Fibroblast of skin of right biceps (primary cell): ENCODE measurements at places on chromosomes 13 and 19.

DNA sequence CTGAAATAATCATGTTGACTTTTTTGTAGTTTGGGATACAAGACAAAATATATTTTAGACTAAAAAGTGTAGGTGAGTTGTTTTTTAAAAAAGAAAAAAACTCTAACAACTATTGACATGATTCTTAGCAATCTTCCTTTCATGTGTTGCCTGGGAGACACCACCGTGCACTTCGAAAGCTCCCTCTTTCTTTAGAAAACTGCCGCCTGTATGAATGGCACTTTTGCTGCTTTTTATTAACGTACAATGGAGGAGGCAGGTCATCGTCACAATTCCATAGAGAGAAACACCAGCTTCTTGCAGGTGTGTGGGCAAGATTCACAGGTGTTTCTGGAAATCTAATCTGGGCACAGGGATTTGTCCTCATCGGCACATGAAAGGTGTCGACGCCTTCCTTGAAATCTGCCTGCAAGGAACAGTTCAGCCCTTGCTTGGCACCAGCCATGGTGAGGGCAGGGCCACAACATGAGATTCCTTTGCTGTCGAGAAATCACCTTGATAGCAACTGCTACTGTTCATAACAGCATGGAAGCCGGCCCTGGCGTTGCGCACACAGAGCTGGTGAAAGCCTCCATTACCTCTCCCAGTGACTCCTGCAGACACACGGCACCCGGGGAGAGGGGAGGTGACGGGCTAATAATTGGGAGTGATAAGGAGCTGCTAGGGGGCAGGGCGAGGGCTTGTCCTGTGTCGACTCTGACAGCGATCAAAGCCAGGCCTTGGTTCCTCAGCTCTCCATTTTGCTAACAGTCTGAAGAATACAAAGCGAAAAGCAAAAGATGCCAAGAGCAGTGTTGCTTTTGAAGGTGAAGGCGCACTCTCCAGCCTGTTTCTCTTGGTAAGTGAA is 66.5 kb downstream of the EFNB2 start:
- DNase-seq, result no peak

DNA sequence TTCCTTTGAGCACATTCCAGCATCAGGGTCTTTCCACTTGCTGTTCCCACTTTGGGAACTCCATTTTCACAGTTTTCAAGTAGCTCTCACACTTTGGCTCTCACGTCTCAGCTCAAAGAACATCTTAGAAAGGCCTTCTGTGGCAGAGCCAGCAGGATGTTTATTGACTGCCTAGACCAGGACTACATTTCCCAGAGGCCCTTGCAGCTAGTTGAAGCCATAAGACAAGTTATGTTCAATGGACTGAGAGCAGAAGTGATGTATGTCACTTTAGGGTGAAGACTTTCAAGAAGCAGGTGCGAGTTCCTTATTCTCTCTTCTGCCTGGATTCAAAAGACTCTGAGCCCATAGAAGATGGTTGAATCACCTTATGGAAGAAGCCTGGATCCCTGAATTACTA is 4.3 kb upstream of the HAUS5 start:
- DNase-seq, result no peak

DNA sequence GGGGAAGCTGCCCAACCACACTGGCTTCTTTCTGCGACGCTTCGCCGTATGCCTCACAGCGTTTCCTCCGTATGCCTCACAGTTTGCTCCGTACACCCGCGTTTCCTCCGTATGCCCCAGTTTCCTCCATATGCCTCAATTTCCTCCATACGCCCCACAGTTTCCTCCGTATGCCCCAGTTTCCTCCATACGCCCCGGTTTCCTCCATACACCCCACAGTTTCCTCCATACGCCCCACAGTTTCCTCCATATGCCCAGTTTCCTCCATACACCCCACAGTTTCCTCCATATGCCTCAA is 22.6 kb downstream of the GAS6 start:
- no peak for DNase-seq

DNA sequence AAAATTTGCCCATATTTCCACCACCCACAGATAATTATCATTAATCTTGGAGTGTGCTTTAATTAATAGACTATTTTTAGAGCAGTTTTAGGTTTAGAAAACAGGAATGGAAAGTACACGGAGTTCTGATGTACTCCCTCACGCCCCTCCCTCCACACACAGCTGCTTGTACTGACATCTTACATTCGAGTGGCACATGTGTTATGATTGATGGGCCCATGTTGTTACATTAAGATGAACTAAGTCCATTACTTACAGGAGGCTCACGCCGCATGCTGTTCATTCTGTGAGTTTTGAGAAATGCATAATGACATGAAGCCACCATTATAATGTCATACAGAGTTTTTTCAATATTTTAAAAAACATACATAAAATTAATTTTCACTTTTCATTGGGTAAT is 1.2 kb upstream of the SPATA13 start:
- no peak for DNase-seq

DNA sequence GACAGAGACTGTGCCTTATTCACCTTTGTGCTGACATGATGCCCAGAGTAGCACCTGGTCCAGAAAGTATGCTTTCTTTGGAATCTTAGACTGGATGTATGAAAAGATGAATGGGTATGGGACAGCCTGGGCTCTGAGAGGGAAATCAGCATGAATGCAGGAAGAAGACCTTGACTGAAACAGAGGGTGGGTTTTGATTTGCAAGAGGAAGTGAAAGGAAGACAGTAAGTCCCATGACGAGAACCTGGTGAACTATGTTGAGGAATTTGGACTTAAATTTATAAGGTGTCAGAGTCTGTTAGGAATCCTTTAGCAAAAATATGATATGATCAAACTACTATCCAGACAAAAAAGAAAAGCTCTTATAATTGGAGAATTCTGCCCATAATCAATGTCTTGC is 301.9 kb downstream of the SPRY2 start:
- DNase-seq, result no peak

- DNase-seq, result peak; percentile 86
These were observed at the start of gene MKNK2 for GRCh38 chr19:2050991-2051772. TSS of gene MKNK2 (minus strand) at chr19:2051244. CDS start at chr19:2050851, 393 bp downstream.

DNA sequence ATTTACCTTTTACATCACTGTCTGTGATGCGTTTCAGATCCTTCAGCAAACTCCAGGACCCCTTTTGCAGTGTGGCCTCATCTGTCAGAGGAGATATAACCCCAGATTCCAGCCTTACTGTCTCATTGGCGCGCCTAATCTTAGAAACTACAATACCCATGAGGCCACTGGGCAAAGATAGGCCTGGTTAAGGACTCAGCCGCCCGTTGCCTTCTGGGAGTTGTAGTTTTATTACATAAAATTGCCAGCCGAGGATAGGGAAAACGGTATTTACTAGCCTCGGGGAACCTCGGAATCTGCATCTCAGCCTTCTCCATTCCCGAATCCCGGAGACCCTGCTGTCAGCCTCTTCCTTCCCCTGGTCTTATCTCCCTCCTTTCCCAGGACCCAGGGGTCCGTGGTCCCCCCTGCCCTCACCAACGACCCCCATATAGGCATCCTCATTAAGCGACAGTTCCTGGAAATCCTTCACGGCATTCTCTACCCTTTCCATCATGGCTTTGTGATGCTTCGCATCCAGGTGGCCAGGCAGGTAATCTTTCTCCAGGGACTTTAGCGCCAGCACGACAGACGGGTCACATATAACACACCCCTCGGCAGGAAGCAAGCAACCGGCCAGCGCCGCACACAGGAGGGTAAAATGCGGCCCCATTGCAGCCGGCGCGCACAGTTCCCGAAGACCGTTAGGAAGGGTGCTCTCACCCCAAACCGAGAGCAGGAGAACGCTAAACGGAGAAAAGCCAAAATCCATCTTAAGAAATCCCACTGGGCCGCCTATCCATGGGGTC is 1.3 kb downstream of the IZUMO1 start:
- DNase-seq, result peak; percentile 61

DNA sequence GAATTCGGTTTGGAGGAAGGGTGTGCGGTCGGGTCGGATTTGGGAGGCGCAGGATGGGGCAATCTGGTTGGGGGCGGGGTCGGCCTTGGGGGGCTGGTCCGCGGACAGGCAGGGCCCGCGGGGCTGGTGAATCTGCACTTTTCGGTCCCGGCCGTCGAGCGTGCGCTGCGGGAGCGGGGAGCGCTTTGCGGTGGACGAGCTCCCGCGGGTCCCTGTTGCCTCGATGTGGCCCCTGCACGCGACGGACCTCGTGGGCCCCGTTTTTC is 11.9 kb downstream of the PEAK3 start:
- no peak for DNase-seq

- no peak for DNase-seq
These were observed 1139.6 kb upstream of the PCDH9 start for GRCh38 chr13:68369739-68370138.

DNA sequence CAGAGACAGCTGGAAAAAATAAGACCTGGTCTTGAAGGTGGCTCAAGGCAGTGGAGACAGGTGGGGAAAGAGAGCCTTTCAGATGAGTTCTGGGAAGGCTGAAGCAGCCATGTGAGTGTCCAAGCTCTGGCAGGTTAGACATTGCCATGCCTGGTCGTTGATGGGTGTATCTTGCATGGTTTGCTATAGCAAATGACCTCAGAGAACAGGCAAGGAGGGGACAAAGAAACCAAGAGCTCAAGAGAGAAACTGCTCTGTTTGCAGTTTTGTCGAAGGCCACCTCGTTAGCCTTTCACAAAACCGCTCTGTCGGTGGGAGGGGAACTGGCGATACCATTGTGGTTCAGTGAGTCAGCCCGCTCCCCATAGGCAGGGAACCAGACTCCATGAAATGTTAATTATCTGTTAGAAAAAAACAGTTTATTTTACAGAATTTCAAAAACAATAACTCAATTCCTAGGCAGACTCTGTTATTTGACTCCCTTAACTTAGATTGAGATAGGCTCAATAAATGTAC is 82.8 kb upstream of the ARGLU1 start:
- no peak for DNase-seq

DNA sequence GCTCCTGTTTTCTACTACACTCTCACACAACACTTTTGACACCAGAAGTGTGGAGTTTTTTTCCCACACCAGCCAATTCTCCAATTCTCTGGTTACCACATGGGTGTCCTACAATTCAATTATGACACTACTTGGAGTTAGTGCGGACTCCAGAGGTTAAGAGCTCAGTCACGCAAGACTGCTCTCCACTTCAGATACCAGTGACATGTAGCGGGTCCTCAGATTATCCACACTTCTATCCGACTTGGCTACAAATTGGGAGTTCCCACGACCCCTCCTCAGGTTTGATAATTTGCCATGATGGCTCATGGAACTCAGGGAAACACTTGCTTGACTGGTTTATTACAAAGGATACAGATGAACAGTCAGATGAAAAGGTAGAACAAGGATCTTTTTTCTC is 32.9 kb downstream of the PAN3 start:
- no peak for DNase-seq

DNA sequence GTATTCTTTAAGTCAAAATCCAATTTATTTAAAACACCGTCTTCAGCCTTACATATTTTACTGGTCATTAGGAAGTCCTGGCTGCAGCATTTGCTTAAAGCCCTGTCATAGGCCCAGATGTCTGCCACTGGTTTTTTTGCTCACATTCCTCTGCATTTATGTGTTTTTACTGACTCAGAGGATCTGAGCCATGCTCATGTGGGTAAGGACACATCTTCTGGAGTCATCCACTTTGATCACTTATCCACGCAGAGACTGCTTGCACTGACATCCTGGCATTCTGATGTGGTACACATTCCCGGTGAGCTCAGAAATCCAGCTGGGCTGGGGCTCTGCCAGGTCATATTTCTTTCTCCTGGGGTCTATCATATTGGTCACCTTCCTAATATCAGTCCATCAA is 531.7 kb upstream of the ARGLU1 start:
- DNase-seq, result peak; percentile 85

DNA sequence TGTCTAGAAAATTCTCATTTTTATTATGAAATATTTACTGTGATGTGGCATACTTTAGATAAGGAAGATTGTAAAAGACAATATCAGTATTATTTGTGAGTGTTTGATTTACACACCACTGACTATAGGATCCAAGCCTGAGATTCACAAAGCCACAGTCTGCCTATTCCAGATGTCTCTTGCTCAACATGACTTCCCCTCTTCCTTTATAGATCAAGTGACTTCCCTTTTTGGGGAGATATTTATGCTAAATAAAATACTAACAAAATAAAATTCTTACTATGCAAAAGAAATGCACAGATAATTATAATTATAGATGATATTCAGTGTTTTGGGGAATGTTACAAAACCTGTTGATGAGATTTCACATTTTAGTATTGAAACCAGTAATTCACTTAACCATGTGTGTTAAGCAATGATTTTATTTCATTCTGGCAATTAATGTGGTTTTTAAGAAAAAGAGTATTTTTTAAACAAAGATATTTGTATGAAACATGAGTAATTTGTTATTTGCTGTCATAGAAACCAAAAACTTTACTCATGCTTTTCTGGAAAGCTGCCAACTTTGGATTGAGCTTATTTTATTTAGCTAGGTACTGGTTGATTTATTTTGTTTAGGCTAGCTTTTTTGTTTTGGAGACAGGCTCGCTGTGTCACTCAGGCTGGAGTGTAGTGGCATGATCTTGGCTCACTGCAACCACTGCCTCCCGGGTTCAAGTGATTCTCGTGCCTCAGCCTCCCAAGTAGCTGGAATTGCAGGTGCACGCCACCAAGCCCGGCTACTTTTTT is 13.7 kb upstream of the GPR183 start:
- peak; percentile 90 for DNase-seq

DNA sequence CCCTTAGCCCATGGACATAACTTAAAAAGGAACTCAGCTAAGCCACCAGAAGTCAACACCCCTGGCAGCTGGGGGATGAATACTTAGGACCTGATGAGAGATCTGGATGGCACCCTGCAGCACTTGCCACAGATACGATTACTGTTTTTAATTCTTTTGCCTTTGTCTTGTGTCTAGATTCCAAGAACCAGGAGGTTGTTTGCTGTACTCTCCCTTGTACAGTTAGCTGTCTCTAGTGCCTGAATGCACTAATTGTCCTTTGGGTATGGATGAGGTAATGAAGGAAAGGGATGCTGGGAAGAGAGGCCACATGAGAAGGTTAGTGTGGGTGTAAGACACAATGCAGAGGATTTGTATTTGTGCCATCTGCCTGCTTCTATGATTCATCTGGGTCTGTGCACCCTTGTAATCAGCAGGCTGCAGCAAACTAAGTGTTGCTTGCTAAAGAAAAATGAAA is 385.8 kb downstream of the KCNRG start:
- DNase-seq, result peak; percentile 80

DNA sequence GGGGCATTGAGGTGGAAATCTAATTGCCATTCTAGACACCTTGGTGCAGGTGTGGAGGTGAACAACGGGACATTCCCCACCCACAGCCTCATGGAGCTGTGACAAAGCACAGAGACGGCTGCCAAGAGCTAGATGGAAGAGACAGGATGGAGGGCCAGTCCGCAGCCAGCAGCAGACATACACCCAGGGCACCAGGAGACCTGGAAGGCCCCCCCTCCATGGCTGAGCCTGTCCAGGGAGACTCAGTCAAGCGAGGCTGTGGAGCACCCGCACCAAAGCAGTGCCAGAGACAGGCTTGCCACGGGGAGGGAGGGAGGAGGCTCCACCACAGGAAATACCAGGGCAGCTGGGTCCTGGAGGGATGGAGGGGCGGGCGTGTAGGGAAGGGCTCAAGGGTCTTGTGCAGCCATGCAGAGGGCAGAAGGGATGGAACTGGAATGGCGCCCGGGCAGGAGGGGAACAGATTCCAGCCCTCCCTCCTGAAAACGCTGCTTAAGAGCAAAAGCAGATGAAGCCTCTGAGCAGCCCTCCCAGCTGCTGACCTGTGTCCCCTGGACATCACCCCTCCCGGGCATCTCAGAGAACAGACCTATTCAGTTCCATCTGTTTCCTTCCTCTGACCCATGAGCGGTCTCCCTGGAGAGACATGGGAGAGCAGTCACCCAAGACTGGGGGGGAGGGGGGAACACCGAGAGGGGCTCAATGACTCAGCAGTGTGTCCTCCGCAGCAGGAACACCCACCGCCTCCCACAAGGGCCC is 14.4 kb downstream of the EPS15L1 start:
- DNase-seq, result peak; percentile 55

- DNase-seq, result no peak
These were observed 8.1 kb downstream of the TMEM147 start for GRCh38 chr19:35553385-35554000.
